NK-92 treated with Interleukin-12 subunit alpha and Interleukin-12 subunit beta, amount 100 ng/mL, for 24 hours (cell line): ENCODE measurements at places on chromosomes 3 and 15.

- no peak for DNase-seq
These were observed 14.6 kb upstream of the ATP10A start for GRCh38 chr15:25877681-25878080.

DNA sequence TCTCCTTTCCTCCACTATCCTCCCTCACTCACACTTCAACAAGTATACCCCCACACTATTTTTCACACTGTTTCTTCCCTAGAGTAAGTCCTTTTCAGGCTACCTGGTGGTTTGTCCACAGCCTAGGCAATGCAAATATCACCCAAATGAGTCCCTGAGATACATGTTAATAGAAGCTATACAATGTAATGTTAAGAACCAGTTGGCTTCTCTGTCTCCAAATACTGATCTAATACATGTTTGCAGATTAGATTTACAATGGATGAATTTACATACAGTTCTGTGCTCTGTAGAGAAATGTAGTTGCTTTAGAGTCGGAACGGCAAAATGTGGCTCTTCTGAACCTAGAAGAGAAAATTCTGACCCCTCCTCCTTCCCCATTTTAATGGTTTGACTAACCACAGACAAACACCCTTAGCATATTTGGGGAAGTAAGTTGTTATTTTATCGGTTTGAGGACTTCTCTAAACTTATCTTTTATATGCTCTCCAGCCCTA is 63.6 kb upstream of the MBNL1 start:
- no peak for DNase-seq

DNA sequence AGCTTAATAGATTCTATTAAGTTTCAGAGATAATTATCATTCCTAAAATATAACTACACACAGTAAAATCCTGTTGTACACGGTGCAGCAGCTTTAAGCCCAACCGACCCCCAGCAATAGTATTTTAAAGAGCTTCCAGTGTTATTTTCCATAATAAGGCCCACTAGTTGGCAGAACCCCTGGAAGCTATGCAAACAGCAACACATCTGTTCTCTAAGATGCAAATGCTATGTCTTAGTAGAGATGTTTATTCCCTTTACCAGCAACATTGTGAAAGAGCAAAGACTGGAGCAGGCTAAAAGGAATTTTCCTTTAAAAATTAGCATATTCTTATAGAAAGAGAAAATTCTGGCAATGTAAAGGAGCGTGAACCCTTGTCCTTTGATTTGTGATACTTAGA is 819.7 kb upstream of the ALCAM start:
- DNase-seq: no peak

- DNase-seq: no peak
These were observed 4.0 kb upstream of the SATB1 start for GRCh38 chr3:18428991-18429745.

- DNase-seq: no peak
These were observed 171.5 kb upstream of the GOLIM4 start for GRCh38 chr3:168267179-168267578.

GRCh38 chr3:52079958-52080357 is 23.6 kb upstream of the DUSP7 start:
- DNase-seq: no peak
